RWPE1 (cell line): ENCODE measurements at places on chromosomes 4 and X.
A peak's percentile ranks its signal among the peaks of the same experiment; 100 is the strongest.

- no peak for DNase-seq
Measured at GRCh38 chr4:81180916-81181315, 34.1 kb downstream of the PRKG2 start.

DNA sequence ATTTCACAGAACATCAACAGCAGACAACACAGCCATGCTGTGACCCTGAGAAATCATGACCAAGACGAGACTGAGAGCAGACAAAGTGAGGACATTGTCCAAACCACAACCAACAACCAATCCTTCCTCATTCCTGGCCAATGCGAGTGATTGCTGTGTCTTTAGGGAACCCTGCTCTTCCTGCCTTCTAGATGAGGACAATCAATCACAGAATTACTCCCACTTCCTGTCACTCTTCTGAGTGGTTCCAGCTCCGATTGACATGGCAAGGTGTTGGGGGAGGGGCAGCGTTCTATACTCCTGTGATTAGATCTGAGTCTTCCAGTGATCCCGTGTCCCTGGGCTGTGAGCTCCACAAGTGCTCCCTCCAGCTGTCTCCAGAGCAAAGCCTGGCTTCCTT is 227.8 kb downstream of the STIM2 start:
- DNase-seq, result no peak

GRCh38 chrX:100315566-100315965 is 94.5 kb downstream of the PCDH19 start:
- DNase-seq, result no peak

DNA sequence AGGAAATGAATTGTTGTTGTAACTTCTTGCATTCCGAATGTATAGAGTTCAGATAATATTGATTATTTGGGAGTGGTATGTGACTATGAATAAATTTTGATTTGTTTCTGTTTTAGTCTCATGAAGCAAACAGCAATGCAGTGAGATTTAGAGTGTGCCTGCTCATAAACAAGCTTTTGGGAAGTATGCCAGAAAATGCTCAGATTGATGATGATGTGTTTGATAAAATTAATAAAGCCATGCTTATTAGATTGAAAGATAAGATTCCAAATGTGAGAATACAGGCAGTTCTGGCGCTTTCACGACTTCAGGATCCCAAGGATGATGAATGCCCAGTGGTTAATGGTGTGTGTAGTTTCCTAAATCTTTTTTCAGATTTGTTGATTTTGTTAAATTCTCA is 2.0 kb downstream of the NCAPG start:
- no peak for DNase-seq

GRCh38 chrX:97260679-97261078 is 377.0 kb downstream of the RPA4 start:
- no peak for DNase-seq

DNA sequence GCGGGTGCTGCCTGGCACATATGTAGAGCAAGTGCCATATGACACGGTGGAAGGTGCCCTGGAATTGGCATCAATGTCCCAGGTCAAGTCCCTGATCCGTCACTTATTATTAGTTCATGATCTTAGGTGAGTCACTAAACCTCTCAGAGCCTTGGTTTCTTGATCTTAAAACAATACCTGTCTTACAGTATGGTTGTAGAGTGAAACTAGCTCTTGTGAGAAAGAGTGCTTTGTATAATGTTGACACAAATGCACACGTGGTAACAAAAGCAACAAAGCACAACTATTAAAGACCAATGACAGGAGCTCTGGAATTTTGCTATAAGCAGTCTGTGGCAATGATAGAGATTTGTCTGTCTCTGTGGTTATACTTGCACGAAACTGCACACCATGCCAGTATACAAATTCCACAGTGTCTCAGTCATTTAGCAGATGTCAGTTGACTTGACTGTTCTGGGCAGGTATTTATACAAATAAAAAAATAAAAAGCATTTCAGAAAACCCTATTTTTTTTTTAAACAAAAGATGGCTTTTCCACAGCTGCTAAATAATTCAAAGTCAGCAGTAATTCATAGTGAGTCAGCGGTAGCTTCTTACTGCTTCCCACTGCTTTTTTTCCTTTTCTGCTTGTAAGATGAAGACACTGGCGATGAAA is 19.7 kb upstream of the ACSL1 start:
- peak; percentile 17 for DNase-seq

DNA sequence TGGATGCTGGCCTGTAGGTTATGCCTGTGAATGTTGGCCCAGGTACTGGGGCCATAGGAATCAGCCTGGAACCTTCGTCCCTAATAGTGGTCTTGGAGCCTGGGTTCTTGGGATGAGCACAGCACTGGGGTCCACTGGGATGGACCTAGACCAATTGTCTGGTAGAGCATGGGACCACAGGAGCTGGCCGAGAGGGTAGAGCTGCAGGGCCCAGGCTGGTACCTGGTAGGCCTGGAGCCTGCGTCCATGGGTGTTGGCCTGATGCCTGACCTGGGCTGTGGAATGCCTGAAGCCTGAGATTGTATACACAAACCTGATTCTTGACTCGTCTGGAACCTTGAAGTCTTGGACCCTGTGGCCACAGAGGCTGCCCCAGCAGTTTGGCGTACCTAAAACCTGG is 48.9 kb downstream of the MAGEC1 start:
- DNase-seq, result no peak

DNA sequence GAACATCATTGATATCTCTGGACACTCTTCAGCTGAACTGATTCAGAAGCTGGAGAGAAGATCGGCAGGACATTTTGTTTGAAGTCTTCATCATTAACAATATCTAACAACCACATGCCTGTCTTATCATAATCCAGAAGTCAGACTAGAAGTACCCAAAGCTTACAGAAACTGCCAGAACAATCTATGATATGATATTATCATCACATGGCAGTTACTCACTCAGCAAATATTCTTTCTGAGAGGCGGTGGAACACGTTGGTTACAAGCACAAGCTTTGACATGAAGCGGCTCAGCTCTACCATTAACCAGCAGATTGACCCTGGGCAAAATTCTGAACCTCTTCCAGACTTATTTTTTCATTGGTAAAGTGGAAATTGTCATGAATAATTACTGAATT is 69.4 kb upstream of the KIT start:
- peak; percentile 29 for DNase-seq

DNA sequence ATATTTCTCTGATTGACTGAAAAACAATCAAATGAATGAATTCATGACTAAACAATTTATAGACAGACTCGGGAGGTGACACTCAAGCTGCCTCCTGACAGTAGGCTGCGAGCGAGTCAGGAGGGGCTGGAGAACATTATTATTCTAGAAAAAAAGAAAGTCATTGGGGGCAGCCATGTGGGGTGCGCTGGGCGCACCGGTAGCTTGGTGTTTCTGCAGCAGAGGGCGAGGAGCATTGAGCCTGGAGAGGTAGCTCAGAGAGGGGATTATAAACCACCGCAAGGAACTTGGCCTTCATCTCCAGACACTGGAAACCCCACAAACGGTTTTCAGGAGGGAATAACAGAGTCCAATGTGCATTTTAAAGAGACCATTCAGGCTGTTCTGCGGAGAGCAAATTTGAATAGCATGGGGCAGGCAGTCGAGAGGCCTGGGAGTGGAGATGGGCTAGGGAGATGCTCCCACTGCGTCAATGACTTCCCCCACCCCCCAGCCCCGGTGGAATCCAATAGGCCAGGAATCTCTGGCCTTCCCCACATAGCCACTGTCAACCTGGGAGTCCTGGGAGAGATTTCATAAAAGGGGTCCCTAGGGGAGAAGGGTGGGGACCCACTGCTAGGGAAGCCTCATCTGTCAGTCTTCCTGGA is 168.3 kb downstream of the BCOR start:
- DNase-seq, result no peak

- no peak for DNase-seq
Measured at GRCh38 chr4:42425146-42426065, 28.1 kb downstream of the SHISA3 start.

DNA sequence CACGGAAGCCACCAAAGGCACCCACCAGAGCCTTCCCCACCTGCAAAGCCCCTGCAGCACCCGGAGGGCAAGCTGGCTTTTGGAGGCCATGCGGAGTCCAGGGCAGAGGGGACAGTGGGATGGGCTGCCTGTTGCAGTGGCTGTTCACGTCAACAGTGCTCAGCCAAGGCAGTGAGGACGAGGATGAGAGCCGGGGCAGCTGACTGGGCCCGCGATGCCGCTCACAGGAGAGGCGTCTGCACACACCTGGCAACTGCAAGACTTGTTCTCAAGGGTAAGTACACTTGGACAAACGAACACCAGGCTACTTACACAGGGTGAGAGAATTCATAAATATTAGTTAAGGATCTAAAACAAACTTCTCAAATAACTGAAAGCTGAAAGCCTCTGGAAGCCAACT is 19.6 kb downstream of the FGFR3 start:
- no peak for DNase-seq

DNA sequence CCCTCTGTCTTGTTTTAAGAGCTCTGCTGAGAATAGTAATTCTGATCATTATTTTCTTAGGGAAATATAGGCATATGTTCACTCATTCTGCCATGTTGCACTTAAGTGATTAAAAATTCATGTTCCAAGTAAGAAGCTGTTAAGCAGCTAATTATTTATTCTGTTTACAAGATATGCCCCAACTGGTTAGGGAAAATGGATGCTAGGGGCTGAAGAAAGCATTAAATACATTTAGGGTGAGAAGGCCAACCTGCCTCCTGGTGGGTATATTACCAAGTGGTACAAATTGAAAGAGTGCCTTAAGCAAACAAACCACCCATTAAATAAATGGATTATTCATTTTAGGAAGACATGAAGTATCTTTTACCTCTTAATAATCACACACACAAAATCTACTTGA is 392.6 kb upstream of the EPHA5 start:
- DNase-seq, result no peak

DNA sequence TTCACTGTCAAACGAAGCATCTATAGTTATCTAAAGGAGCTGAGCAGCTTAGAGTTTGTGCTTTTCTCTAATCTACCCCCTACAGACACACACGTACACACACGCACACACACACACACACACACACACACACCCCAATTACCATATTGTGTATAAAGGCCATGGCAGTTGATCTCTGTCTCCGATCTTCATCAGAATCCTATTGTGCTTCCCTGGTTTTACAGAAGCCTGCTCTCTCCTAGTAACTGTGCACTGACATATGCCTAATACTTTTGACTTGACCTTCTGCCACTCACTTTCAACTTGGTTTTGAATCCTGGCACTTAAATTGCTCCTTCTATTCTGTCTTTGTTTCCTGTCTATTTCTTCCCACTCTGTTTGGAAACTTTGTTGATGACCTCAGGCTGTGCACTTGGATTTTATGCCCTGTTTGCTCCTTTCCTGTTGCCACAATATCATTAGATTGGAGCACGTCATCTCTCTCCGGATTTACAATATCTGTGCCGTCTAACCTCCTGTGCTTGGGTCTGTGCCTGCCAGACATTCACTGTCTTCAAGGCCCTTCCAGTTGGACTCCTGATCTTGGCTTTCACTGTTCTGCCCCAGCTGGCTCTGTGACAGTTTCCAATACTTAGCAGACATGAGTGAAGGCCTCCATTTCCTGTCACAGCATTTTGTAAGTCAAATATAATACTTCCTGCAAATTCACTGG is 928.1 kb downstream of the FAT4 start:
- no peak for DNase-seq

- DNase-seq, result no peak
Measured at GRCh38 chrX:97835969-97836368, 952.3 kb downstream of the RPA4 start.

DNA sequence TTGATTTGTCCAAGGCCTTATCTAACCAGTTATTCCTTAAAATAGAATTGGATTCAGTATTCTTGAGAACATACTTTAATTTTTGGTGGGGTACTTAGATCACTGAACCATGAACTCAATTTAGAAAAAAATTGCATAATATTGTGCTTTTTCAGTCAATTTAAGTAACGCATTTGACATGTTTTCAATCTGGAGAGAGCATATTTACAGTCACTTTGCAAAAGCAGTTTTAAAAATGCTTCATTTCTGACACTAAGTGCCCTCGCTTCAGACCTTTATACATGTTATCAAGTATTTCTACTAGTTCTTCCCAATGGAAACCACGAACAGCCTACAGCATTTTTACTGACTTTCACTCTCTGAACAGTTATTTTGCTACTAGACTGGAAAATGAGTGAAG is 257.1 kb upstream of the NDST4 start:
- no peak for DNase-seq

GRCh38 chr4:147370473-147370872 is 110.4 kb upstream of the EDNRA start:
- DNase-seq, result peak; percentile 34

DNA sequence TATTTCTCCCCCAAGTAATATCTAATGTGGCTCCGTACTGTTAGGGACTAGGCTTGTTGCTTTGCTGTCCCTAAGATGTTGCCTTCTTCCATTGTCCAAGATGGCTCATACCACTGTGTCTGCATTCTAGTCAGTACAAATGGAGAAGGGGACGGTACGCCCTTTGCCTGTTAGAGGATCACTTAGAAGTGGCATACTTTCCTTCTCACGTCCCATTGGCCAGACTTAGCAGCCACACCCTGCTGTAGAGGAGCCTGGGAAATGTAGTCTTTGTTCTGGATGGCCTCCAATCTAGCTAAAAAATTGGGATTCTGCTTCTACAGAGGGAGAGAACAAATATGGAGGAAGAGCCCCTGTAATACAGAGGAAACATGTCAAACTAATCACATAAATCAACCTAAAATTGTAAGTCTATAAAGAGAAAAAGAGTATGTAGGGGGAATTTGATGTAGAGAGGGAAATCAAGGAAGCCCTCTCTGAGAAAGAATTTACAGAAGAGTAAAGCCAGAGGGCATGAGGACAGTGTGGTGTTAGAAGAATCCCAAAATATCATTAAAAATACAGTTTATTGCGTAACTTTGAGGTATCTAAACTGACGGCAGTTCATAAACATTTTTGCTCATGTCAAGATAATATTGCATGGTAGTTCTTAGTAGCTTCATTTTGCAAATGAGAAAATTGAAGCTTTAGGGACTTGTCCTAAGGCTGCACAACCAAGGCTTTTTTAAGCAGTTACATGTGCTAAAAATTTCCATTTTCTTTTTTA is 15.1 kb downstream of the PRIMPOL start:
- peak; percentile 29 for DNase-seq

GRCh38 chr4:99821918-99822503 is 5.4 kb downstream of the DAPP1 start:
- no peak for DNase-seq

DNA sequence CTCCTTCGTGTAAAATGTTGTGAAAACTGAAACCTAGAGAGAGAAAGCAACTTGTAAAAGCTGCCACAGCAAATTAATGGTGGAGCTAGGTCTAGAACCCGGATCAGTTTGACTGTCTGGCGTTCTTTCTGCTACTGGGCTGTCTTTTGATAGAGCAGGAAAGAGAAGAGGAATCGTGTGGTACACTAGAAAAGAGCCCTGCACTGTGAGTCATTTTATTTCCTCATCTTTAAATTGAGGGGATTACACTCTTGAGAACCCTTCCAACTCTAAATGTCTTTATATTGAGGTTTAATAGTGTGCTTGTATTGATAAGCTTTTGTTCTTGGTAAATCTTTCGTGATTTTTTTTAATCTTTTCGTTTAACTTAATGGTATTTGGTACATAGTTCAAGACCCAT is 4.3 kb downstream of the WDR44 start:
- no peak for DNase-seq

GRCh38 chr4:7973545-7973981 is 33.9 kb upstream of the AFAP1 start:
- peak; percentile 51 for DNase-seq
